ENCODE measurements at places on chromosomes 2 and 18. TPM values are rescaled to one million over a fixed set of nuclear protein-coding genes. Genes with fewer than 3 reads are reported as not detected.

- DNase-seq = no peak
Measured at GRCh38 chr2:197890168-197890567, 85.8 kb downstream of the PLCL1 start.

- peak; percentile 19 for DNase-seq
Measured at GRCh38 chr2:109031476-109032228, 42.6 kb upstream of the EDAR start.

DNA sequence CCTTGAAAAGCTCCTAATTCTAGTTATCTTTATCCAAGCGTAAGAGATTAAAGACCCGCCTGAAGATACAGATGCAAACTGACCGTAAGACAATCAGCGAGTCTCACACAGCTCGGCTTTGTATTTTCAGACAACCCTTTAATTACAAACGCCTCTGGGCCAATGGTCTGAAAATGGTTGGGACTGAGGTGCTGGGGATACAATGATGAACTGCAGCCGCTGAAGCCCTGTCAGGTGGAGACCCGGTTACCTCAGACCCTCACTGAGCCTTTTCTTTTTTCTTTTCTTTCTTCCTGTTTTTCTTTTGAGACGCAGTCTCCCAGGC lies 715 bp upstream of the CFAP36 start:
- peak; percentile 29 for DNase-seq

NEU4 gene
- not detected for total RNA-seq

GRCh38 chr2:84849271-84849952 lies 31.5 kb downstream of the TRABD2A start:
- peak; percentile 31 for DNase-seq

GPR39 gene
- total RNA-seq = 4.7 TPM

GRP gene
- total RNA-seq = not detected

DNA sequence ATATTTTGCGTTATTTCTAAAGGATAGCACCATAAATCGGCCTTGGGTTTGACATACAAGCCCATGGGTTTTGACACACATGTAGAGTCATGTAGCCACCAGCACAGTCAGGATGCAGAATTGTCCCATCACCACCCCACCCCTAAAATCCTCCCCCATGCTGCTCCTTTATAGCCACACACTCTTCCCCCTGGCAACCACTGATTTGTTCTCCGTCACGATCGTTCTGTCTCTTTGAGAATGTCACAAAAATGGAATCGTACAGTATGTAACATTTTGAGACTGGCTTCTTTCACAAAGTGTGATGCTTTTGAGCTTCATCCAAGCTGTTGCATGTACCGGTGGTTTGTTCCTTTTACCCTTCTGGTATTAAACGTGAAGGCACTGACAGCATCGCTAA lies 39.1 kb downstream of the CRACDL start:
- no peak for DNase-seq

TCF4 gene
- 55.0 TPM for total RNA-seq

DNA sequence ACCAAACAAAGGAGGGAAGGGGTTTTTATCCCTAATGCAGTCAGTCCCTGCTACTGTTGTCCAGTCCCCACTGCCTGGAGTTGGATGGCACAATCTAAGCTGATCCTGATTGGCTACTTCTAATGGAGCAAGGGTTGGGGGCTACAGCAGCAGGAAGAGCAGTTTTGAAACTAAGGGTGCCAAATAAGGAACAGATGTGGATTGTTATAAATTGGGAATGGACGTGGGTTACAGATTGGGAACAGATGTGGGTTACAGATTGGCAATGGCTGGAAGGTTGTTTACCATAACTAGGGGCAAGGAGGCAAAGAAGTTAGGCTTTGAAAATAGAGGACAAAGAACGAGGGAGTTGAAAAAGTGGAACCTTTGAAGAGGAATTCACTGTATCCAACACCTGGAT lies 16.0 kb upstream of the PROM2 start:
- DNase-seq = no peak

- no peak for DNase-seq
Measured at GRCh38 chr2:197875763-197876162, 71.4 kb downstream of the PLCL1 start.

LYG1 gene
- not detected for total RNA-seq

FMNL2 gene
- 37.5 TPM for total RNA-seq

- DNase-seq = no peak
Measured at GRCh38 chr2:84931384-84931821, 25.9 kb downstream of the TMSB10 start.

NCKAP5 gene
- 3.7 TPM for total RNA-seq

- DNase-seq = no peak
Measured at GRCh38 chr2:99827296-99827999, 314.9 kb downstream of the AFF3 start.

TSPYL6 gene
- total RNA-seq = not detected

DNA sequence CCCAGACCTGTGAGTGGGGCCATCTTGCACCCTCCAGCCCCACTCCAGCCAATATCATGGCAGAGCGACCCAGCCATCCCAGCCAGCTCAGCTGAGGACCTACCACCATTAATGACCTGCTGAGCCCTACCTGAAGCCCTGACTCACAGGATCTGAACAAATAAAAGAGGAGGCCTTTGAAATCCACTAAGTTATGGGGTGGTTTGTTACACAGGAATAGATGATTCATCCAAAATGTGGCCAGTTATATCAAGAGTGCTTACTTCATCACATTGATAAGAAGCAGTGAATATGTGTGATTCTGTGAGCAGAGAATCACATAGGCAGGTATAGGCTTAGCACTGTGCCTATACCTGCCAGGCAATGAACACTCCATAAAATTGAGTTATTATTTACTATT lies 34.7 kb upstream of the FAM124B start:
- peak; percentile 45 for DNase-seq

GRCh38 chr18:12803069-12803936 lies 80.7 kb downstream of the PTPN2 start:
- no peak for DNase-seq

DNA sequence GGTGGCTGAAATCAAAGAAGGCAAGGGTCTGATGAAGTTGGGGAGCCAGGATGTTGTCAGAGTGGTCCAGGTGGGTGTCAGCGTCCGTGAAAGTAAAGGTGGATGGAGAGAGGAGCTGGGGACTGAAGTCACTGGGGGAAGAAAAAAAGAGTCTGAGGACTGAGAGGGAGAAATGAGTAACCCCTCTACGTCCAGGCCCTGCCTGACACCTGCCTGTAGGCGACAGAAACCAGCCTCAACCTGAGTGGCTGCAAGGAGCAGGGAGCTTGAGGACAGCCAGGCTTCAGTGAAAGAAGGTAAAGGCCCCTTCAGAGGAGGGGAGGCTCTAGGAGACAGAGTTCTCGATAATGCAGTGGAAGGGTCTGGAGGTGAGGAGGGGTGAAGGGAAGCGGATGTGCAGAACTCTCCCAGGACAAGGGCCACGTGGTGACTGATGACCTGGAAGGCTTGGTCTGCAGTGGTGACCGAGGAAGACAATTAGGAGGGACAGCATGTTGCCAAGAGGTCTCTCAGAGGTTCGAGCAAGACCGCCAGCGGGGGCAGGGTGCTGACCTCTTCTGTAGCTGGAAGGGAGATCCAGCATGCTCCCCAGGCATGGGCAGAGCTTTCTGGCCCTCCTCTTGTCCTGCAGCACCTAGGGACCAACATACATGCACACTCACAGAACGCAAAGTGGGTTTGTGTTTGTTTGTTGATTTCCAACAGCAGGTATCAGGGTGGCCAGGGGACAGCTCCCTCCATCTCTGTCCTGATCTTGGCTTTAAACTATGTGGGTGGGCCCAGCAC lies 86.6 kb upstream of the TMEM247 start:
- no peak for DNase-seq

DNA sequence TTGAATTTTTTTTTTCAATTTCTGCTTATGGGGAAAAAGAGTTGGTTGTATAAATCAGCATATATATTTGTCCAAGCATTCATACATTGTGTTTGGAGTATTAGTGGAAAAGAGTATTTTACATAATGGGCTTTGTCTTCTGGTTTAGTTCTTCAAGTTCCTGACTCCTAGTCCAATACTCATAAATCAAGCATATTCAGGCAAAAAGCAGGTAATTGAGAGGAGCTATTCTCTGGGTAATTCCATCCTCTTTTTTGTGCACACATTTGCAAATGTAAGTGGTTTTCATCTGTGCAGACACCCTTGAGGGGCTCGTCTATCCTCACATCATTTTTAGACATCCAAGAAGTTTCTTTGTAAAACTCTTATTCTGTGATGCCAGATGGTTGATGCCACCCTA lies 337.2 kb downstream of the ARHGAP15 start:
- no peak for DNase-seq

All from A172 (cell line).